ENCODE measurements at places on chromosomes 11 and 22.

GRCh38 chr11:122264121-122264520 is 148.1 kb upstream of the BLID start:
- no peak for DNase-seq

DNA sequence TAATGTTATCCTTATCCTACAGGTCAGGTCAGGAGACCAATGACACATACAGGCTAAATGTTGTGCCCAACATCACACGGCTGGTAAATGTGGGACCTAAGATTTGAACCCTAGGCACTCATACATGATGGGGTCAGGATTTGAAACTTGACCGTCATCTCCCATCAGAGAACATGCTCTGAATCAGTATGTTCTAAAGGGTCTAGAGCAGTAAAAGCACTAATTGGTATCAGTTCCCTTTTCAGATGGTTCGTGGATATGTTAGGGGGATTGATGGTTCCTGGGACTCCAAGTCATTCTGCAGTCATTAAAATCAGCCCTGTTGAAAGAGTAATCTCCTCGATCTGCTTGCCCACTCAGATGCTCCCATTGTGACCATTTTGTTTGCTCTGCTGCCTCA is 65.5 kb downstream of the BMAL1 start:
- DNase-seq = no peak

DNA sequence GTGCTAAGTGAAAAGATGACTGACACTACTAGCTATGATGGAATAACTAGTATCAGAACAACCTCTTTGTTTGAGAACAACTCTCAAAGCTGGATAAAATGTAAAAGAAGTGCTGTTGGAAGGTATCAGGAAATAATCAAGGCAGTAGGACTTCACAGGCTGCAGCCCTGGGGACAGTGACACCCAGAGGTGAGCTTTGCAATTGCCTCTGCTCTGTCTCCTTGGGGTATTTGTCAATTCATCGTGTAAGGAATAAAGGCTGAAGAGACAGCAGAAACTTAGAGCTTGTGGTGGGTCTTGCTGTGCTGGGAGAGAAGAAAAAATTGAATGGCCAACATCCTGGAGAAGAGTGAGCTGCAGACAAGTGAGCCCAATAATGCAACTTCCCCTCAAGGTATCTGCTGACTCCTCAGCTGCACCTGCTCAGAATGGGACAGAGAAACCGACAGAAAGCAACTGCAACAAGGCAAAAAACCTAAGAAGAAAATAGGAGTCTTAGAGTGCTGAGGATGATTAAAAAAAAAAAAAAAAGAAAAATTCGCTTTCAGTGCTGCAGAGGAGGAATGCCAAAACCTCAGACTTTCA is 141.1 kb downstream of the RCN1 start:
- DNase-seq = no peak

DNA sequence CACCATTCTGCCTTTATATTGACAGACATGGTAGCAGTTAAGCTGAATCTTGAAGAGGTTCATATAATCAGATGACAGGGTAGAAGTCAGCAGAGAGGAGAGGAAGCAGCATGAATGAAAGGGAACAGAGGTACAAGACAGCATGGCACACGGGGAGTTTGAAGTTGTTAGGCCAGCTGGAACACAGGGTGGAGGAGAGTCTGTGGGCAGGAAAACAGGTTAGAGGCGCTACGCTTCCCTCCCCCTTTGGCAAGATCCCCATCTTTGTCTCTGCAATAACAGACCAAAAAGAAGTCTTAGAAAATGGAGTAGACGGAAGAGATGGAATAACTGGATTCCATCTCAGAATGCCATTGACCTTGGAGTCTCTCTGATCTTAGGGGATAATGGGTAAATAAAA is 20.0 kb upstream of the NDUFC2 start:
- DNase-seq = no peak

- DNase-seq = no peak
Measured at GRCh38 chr11:94825031-94825430, 56.9 kb downstream of the AMOTL1 start.

DNA sequence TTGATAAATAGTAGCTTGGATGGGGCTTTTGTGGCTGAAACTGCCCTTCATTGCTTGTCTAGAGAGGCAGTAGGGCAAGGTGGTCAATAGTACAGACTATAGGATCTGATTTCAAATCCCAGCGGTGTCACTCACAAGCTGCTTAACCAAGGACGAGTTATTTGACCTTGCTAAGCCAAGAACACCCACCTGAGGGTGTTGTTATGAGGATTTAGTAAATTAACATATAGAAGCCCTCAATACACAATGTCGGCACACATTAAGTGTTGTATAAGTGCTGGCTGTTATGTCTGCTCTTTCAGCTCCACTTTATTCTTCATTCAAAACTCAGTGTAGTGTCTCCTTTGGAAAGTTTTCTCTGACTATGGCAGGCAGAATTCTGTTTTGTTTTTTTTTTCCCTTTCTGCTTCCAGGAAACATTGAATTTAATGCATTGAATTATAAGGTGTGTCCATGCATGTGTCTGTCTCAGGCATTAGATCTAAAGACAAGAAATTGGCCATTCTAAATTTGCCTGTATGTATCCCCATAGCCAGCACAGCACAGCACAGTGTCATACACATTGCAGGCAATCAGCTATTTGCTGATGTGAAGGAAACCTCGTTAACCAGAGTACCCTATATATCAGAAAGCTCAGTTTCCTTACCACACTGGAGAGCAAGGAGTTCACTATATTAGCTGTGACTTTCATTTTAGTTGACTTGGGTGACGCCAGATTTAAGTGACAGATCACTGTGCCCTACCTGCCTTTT is 212.1 kb downstream of the NELL1 start:
- DNase-seq = no peak

DNA sequence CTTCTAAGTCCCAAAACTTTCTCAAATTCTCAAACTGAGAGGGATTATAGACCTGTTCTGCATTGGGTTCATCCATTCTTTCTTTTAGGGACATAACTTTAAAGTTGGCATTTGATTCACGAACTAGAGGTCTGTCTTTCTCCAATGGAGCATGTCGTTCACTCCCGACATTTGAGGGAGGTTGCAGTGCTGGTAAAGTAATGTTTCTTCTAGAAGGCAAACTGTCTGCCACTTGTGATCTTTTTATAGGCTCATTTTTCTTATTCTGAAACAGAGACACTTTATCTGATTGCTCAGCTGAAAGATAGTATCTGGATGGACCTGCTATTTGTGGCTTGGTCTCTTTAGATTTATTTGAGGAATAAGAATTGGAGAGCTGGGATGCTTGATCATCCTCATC is 40.4 kb upstream of the CCDC89 start:
- DNase-seq = no peak

All from left forelimb (tissue), 1 donor.